ENCODE measurements at places on chromosomes 2 and 18.

GRCh38 chr2:28944535-28945248 lies 36.4 kb upstream of the TOGARAM2 start:
- DNase-seq, result no peak

DNA sequence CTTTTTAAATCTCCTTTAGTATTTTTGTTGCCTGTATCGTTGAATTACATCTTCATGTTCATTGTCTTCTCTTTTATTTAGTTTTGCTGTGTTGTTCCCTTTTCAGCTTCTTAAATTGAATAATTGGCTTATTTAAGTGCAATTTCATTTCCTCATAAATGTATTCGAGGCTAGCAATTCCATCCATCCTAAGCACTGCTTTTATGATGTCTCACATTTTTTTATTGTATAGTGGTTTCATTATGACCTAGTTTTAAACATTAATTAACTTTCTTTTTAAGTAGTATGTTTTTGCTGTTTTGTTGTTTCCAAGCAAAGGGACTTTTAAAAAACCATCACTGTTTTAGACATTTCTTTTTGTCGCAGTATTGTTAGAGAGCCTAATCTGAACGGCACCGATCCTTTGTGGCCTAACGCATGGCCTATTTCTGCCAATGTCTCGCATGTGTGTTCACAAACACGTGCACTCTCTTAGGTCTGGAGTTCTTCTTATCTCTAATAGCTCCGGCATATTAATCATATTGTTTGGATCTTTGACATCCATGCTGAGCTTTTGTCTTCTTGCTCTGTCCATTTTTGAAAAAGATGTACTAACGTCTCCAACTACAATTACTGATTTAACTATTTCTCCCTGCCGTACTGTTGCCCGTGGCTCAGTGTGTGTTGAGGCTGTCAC lies 59.6 kb upstream of the ZNF516 start:
- no peak for DNase-seq

GRCh38 chr2:25777077-25777476 lies 101.2 kb downstream of the ASXL2 start:
- DNase-seq, result no peak

DNA sequence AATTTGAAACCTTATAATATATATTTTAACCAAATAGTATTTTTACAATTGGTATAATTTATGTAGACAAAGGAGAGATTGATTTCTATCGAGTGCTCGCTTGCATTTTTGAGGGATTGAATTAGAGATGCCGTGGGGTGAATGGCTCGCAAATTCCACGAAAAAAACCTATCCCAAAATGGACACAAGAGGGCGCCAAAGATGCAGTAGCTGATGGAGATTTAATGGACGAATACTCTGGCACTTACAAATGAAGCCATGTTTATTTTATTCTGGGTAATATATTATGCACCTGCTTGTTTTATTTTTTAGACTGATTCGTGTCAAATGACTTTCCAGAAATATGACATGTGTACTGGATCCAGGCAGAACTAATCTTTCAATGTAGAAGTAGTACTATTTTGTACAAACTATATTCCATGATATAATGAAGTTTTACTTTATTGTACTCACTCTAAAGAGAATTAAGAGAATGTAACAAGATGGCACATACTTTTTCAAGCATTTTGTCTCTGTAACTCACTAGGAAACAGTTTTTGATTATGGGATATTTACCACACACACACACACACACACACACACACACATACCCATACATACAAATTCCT lies 505.4 kb downstream of the PLCL1 start:
- DNase-seq, result peak; percentile 64

DNA sequence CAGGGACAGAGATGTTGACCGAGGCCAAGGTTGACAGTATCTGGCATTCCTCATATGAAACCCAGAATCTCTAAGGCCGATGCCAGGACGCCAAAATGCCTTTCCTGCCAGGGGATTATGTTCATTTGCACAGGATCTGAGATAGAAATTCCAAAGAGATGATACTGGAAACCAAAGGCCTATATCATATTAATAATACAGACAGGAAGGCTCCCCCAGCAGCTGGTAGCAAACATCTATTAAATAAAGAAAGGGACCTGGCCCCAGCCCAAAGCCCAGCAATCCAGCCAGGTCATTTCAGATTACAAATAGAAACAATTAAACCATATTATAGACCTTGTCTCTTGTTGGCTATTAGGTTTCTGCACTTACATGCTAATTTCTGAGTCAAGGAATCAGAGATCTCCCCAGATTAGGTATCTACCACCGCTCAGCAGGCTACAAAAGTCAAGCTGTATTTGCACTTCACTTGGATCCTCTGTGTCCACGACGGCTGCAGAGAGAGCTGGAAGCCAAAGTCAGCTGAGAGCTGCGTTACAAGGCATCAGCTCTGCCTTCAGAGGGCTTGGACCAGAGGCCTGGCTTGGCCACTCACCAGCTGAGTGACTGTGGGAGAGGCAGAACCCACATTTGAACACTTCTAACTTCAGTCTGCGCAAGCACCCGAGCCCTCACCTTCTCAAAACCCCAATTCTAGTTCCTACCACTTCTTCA lies 269.3 kb upstream of the SIX2 start:
- DNase-seq, result no peak

GRCh38 chr2:225398372-225398771 lies 1.1 kb upstream of the NYAP2 start:
- no peak for DNase-seq

- no peak for DNase-seq
Measured at GRCh38 chr2:234175649-234176048, 125.1 kb downstream of the SPP2 start.

- DNase-seq, result no peak
Measured at GRCh38 chr2:67712484-67712883, 315.4 kb downstream of the ETAA1 start.

DNA sequence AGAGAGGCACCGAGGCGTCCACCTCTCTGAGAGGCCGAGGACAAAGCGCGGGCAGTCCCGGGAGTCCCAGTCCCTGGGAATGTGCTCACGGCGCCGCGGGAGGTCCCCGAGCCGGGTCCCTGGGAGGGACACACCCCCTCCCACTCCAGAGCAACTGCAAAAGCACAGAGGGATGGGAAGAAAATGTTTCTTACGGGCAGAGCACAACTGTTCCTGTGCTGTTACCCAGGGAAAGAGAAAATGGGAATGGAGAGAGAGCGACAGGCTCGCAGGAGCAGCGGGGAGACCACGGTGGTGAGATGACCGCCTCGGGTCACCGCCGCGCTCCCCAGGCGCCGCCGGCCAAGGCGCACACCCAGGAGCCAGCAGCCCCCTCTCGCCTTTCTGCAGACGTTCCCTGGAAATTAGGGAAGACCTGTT lies 1.2 kb upstream of the BCL11A start:
- DNase-seq, result peak; percentile 16

DNA sequence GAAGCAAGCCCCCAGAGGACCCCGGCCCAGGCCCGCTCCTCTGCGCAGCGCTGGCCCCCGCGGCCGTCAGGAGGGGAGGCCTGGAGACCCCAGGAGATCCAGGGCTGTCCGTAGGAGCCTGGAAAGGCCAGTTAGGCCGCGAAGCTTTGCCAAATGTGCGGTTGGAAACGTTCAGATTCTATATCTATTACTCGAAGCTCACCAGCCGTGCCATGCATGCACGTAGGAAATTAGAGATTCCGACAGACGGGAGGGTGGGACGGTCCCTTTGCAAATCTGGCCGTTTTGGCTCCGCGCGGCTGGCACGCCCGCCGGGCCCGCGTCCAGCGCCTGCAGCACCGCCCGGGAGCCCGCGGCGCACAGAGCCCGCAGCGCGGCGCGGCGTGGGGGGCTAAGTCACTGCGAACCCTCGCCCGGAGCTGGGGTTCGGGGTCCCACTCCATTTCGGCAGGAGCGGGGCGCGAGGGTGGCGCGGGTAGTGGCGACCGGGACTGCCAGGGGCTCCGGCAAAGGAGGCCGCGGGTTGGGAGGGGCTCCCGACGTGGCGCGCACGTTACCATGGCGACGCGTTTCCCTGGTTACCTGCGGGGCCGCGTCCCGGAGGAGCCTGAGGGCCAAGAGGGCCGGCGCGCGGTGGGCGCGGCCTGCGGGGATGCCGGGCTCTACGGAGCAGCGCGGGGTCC lies 488.6 kb upstream of the SMIM21 start:
- peak; percentile 4 for DNase-seq

DNA sequence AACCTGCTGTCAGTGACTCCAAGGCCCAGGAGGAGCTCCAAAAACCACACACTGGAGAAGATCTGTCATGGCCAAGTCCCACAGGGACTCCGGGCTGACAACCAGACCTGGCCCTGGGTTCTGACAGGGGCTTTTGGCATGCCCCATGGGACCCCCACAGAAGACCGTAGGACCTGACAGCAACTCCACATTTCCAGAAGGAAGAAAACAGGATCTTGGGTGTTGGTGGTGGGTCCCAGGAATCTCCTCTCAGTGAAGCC lies 275.9 kb upstream of the HS6ST1 start:
- no peak for DNase-seq

DNA sequence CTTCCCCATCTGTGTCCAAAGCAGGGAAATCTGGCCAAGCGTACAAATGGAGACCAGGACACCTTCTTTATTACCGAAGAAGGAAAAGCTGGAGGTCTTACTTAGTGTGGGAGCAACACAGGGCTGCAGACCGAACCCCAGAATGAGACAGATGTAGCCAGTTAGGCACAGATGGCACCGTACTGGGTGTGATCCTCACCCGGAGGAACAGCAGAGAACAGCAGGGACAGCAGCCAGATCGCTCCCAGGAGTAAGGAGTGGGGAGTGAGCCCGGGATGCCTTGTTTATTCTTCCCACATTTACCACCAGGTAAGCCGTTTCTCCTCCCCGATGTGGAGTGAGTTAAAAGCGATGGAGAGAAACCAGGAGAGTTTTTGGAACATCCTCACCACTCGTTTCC lies 150.7 kb upstream of the SPRED2 start:
- DNase-seq, result no peak

DNA sequence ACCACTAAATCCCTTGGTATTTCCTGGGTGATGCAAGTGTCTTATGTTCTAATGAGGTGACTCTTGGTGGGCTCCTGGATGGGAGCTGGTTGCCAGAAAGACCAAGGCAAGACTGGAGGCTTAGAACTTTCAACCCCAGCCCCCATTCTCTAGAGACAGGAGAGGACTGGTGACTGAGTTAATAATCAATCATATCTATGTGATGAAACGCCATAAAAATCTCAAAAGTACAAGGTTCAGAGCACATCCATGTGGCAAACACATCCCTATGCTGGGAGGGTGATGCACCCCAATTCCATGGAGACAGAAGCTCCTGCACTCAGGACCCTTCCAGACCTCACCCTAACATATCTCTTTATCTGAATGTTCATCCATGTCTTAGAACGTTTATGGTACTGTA lies 139.5 kb upstream of the LINC00305 start:
- DNase-seq, result no peak

DNA sequence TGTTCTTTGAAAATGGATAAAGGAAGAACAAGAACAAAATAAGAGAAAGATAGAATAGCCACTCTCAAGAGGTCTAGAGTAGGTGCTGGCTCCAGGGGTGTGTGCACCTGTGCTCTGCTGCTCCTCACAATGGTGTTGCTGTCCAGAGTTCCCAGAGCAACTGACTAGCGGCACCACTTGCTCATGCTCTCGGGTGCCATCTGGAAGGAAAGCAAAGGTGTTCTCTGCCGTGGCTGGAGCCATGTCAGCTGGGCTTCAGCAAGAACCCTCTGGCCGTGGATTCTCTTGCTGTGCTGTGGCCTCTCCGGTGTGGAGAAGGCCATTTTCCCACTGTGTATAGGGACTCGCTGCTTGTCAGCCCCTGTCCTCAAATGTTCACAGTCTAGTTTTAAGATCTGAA lies 114.6 kb upstream of the TEX51 start:
- DNase-seq, result no peak

GRCh38 chr18:61946449-61946848 lies 53.6 kb upstream of the RNF152 start:
- no peak for DNase-seq

Data from stimulated activated naive CD8-positive, alpha-beta T cell treated with anti-CD3 and anti-CD28 coated beads, Interleukin-15, Interleukin-2, amounts not matched to agents 100 U/mL and 50 U/mL, for 24 hours (primary cell).